ENCODE measurements at places on chromosomes 3 and 15.

DNA sequence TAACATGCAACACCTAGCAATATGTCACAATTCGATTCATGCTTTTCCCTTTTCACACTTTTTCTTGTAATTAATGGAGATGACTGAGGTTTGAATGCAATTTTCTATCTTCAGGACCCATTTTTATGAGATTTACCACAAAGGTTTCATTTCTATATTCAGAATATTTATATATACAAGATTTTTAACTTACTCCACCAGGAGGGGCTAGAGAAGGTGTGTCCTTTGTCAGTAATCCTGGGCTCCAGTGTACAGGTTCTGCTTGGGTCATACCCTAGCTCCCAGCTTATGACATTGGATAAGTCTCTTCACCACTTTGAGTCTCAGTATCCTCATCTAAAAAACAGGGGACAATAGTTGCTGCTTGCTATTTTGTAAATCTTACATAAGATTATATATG, 95.7 kb upstream of the SLC24A5 start:
- DNase-seq: no peak

DNA sequence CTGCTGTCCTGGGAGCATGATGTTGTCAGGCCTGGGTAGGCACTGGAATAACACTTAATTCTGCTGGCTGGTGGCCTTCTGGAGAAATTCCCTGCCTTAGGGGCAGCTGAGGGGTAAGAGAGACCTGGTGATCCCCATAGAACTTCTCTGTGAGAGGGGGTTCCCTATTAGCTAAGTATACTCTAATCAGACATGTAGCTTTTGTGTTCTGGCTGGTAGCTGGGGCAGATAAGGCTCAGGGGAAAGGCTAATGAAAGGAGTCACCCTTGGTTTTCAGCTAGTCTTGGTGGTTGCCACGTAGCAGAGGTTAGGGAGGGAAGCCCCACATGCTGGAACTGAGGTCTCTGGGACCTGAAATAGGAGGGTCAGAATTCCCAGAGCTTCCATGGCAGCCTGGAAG, 952 bp upstream of the HDDC3 start:
- DNase-seq: no peak

DNA sequence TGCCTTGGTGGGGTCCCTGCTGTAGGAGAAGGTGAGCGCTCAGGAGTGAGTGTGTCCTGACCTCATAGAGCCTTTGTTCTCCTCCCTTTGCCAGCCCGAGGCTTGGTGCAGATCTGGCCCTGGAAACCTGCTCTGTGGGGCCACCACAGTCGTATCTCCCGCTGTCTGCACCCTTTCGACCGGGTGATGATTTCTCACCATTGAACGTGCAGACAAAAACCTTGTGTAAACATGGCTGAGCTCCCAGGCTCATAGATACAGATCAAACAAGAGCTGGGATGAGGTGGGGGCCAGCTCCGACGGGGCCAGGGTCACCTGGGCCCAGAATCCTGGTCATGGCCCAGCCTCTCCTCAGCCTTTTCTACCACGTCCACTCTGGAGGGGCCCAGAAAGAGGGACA, 34.6 kb upstream of the ESYT3 start:
- no peak for DNase-seq

- no peak for DNase-seq
These were observed 163.7 kb downstream of the TCF12 start for GRCh38 chr15:57082054-57082728.

DNA sequence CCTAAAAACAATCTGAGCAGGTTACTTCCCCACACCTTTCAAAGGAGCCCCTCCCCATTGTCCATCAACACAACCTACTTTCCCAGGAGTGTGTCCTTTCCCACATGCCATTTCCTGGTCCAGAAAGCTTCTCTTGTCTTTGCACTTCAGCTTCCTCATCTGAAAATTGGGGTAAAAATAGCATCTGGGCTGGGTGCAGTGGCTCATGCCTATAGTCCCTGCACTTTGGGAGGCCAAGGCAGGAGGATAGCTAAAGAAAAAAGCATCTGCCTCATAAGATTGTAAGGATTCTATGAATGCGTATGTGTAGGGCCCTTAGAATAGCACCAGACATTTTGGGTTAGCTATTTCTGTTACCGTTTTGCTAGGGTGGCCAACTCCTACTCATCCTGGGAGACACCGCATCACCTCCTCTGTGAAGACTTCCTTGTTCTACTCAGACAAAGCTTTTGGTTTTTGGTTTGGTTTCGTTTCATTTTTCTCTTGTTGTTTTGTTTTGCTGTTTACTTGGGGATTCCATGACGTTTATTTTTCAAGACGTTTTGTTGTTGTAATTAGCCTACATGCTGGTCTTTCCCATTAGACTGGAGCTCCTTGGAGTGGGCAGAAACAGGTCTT, 224.4 kb upstream of the TLE3 start:
- peak; percentile 46 for DNase-seq

DNA sequence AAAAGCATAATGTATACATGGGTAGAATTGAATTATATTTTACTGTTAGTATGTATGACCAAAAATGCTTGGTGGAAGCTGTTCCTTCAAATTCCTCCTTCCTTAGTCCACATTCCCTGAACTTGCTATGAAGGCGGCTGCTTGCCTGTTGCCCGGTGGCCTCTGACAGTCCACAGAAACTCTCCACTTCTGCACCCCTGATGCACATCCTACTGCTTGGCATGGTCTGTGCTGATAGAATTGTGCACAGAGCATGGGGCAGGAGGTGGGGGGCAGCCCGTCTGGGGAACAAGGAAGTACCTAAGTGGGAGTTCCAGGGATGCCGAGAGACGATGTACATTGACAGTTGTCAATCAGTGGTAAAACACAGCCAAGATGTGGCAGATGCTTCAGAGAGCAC, 33.7 kb upstream of the GABRB3 start:
- DNase-seq: no peak

- DNase-seq: no peak
These were observed 32.9 kb downstream of the NXPE3 start for GRCh38 chr3:101811875-101812274.

GRCh38 chr3:12334786-12335185, 45.9 kb downstream of the PPARG start:
- peak; percentile 48 for DNase-seq

DNA sequence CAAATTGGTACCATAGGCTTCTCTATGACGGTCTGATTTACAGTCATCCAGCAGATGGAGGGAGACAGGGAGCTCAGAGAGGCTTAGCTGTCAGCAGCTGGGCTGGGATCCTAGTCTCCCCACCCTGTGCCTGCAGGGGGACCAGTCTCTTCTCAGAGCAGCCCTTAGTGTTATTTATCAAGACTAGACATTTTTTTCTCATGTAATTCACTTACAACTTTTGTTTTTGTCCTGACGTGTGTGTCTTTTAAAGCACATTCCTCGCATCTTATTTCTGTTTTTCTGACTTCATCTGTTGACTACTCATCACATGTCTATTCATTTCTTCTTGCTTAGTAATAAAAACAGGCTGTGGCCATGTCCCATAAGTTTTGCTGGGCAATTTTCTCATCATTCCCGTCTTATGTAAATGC, 116.1 kb downstream of the KLF13 start:
- DNase-seq: peak; percentile 71

DNA sequence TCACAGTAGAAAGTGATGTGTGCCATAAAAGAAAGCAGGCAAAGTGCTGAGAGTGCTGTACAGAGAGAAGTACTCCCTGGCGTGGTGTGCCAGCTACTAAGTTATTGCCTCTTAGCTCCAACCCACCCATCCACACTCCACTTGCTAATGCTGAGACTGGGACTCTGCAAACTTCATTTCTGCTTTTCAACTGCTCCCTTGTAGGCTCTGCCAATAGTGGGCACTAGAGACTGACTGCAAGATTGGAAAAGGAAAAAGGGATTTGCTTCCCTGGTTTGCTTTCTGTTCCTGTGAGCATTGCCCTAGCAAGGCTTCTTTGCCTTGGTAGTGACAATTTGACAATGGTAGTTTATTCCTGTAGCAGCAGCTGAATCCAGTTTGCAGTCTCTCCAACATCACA, 56.5 kb upstream of the TMEM108 start:
- DNase-seq: no peak

GRCh38 chr3:295166-295565, 98.6 kb downstream of the CHL1 start:
- no peak for DNase-seq

GRCh38 chr3:128567705-128568356, 74.8 kb upstream of the GATA2 start:
- no peak for DNase-seq

GRCh38 chr3:192928720-192929119, 11.1 kb upstream of the MB21D2 start:
- DNase-seq: no peak

- DNase-seq: no peak
These were observed 9.8 kb downstream of the NR2F2 start for GRCh38 chr15:96340348-96340597.

- DNase-seq: no peak
These were observed 264.5 kb upstream of the TBL1XR1 start for GRCh38 chr3:177461765-177462164.

GRCh38 chr15:85595804-85596536, 198.8 kb downstream of the KLHL25 start:
- DNase-seq: no peak

GRCh38 chr3:124221422-124221821, 229.5 kb upstream of the ROPN1 start:
- DNase-seq: no peak
